ENCODE measurements at places on chromosomes 4 and X. TPM values are rescaled to one million over a fixed set of nuclear protein-coding genes. Genes with fewer than 3 reads are reported as not detected.

SPIN2A gene
- 0.59 TPM for total RNA-seq

INTU gene
- total RNA-seq = 8.3 TPM

LRIT3 gene
- under 0.01 TPM for total RNA-seq

EPGN gene
- 1.2 TPM for total RNA-seq

RAB40AL gene
- 0.88 TPM for total RNA-seq

DNA sequence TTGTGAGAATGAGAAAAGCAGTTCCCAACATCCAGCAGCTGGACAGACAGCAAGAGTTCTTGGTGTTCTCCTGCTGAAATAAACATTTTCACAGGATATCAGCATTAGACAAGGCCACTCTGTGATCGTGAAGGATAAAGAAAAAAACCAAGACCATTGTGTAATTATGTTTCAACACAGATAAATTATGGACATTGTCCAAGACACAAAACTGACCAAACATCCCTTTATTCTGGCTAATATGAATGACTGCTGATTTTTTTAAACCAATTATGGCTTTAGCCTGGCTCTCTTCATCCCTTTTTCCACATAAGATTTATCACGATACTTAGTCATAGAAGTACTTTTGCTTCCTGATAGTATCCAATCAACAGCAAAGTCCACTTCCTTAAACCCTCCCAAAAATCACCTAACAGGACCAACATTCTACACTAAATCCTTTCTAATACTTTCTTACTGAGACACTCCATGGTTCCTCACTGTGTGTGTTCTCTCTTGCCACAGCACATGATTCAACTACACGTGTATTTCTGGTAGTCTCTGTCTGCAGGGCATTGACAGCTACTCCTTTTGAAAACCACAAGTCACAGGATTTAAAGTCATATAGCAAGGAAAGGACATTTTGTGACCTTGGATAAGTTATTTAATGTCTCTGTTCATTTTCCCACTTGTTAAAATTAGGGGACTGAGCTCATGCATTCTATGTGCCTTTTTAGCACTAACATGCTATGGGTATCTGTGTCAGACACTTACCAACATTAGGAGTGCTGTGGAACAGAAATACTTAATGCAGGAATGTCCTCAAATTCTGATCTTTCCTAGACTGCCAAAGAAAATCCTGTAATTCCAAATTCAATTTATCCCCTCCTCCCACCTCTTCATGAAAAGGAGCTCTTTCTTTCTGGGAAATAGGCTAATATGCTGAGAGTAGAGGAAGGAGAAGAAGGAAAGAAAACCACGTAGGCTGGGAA lies 137.2 kb upstream of the PGRMC2 start:
- no peak for DNase-seq

DNA sequence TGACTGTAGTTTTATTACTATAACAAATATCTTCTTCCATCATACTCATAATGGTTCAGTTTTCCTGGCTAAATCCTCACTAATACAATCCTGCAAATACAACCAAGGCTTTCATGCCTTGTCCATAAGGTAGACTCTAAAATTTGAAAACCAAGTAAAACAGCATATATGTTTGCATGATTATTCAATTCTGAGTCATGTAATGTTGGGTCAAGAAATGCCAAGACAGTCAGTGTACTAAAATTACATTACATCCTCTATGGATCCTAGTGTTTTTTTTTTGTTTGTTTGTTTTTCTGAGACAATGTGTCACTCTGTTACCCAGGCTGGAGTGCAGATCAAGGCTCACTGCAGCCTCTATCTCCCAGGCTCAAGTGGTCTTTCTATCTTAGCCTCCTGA lies 38.6 kb upstream of the TEX13D start:
- DNase-seq = no peak

DNA sequence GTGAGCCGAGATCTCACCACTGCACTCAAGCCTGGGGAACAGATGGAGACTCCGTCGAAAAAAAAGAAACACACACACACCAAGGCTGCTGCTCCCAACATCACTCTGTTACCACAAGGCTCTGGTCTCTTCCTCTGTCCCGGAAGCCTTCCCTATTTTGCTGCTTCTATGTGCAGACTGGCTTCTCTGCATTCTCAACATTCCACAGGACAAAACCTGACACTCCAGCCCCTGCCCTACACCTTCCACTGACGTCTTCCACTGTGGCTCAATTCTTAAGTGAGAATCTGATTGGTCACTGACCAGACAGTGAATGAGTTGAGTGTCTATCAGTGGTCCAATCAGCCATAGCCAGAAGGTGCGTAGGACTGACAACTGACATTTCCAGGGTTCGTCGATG lies 5.9 kb downstream of the ODAPH start:
- no peak for DNase-seq

- DNase-seq = no peak
Observed at GRCh38 chr4:92776080-92776479, 472.3 kb downstream of the GRID2 start.

DNA sequence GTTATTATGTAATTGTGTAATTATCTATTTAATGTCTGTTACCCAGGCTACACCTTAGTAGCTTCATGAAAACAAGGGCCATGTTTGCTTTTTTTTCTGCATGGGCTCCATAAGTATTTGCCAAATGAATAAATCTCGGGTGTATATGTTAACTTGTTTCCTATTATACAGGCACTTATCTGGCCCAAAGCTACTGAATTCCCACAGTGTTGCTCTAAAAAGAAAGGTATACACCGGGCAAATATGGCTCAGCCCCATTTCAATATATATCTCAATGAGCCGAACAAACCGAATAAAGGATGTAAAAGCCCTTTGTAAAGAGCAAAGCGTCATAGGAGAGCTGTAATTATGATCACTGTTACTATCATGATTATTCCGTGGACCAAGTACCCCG lies 767 bp downstream of the PAQR3 start:
- DNase-seq = no peak

DNA sequence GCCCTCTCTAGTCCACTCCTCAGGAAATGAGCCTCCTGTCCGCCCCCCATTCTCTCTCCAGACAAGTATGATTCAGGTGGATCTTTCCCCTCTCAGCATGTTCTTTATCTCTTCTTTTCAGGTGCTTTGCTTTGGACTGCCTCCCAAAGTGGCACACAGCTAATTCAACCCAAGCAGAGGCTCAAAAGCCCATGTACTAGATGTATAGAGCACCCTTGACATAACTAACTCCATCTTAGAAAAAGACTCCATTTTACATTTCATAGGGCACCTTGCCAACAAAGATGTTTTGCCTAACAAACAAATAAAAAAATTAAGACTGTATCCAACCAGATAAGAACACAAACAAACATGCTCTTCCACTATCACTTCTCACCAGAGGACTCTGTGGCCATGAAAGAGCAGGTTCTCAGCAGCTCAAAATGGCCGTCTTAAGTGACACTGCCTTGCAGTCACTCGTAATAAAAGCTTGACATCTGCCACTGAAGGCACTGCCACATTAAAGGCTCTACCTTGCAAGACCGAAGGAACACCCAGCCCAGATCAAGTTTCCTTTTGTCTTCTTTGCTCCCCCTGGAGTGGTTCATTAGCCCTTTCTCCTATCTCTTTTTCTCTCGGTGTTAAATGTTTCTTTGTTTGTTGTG lies 84.9 kb upstream of the TAB3 start:
- DNase-seq = no peak

DNA sequence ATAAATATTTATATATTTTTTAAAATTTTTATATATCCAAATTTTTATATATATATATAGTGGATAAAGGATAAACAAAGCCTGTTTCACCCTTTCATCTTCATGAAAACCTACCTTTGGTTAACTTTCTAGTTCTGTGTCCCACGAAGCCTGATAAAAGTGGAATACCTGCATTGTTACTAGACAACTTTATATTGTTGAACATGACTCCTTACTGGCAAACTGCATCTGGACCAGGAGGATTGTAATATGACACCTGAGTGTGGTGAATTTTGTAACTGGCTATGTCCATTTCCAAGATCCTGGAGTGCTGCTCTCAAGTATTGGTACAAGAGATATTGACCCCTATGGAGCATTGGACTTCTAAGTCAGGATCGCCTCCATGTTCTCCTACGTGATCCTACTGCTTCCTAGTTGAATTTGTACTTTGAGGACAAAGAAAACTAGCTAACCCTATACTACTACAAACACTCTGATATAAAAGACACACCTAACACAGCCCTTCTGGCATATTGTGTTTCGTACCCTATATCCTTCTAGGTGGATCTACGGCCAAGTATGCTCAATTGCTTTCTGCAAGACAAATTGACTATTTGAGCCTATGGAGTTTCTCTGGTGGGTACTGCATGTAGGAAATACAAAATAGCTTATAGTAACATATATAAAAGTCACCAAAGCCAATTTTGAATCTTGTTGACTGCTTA lies 61.3 kb upstream of the PRRG1 start:
- no peak for DNase-seq

DNA sequence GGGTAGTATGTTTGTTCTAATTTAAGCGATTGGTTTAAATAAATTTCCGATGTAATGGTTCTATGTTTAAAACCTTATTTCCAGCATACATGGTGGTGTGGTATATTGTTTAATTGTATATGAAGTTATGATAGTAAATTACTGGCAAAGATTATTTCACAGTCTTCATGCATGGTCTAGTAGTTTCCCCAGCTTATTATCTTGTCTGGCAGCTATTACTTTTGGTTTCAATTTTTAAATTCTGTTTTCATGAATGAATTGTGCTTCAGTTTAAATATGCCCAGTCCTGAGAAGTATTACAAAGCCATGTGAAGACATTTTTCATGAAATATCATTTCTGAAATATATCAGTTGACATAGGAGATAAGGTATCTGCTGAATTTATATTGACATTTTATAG lies 6.3 kb downstream of the ALG13 start:
- DNase-seq = no peak

DNA sequence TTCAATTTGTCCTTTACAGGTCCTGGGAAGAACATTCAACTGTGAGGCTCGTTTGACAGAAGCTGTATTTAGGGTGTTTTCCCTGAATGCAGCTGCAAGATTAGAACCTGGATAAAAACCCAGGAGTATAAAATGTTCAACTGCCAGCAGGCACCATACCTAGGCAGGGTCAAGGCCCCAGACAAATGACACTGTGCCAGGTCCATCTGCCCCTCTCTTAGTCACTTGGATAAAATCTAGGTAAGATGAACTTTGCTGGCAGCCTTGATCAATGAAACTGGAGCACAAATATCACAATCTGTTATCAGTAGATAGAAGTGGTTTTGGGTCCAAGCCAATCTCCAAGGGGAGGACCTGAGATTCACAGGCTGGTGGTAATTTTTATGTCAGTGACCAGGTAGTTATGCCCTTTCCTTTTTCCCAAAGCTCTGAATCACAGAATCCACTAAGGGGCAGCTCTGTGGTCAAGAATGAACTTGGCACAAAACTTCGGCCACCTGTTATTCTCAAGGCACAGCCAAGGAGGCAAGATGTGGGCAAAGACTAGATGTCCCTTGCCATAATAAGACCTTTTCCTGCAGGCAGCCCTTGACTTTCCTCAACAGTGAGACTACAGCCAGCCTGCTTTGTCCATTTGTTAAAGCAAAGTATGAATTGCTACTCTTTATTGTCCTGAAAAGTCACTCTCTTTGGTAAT lies 501.0 kb downstream of the PPARGC1A start:
- no peak for DNase-seq

DNA sequence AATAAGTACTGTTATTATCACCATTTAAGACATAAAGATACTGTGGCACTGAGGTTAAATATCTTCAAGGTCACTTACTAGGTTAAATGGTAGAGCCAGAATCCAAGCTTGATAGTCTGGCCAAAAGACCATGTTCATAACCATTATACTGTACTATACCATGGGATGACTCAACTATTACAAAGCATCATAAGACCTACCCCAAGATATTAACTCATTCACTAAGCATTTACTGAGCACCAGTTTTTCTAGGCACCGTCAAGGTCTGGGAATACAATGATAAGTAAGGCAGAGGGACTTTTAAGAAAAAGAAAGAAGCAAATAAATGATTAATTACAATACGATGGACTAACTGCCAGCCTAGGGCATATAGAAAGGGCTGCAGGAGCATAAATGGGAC lies 95.5 kb upstream of the KCTD8 start:
- no peak for DNase-seq

DNA sequence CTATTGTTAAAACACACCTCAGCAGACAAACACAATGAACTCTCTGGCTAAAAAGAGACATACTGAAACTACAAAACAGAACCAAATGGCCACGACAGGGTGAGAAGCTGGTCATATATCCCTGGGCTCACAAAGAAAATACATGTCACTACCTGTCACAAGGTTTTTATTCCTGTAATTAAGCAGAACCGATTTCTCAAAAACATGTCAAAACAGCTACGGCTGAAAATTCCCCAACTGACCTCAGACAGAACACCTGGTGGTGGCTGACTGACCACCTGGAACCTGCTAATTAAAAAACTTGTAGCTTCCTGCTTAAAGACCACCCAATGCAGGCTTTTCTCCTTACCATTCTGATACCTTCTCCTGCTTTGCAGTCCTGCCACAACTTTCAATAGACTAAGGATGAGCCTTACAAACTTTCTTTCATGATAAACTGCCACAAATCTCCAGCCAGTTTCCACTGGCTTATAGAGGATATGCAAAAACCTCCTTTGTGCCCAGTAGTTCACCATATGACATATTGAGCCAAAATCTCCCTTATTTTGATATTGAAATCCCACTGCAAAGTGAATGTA lies 571.9 kb downstream of the SPOCK3 start:
- peak; percentile 0 for DNase-seq

GRCh38 chr4:26176598-26177149 lies 144.1 kb upstream of the RBPJ start:
- peak; percentile 80 for DNase-seq

All from osteoblast (primary cell).